ENCODE measurements at places on chromosomes 5 and 9.
A peak's percentile ranks its signal among the peaks of the same experiment; 100 is the strongest.

- no peak for DNase-seq
Measured at GRCh38 chr9:108444400-108445358, 411.1 kb downstream of the ACTL7B start.

GRCh38 chr5:132309679-132310078 lies 15.5 kb downstream of the SLC22A4 start:
- DNase-seq, result no peak

GRCh38 chr9:20244271-20244670 lies 378.0 kb downstream of the MLLT3 start:
- no peak for DNase-seq

GRCh38 chr5:67731886-67732285 lies 483.7 kb upstream of the PIK3R1 start:
- no peak for DNase-seq

- peak; percentile 10 for DNase-seq
Measured at GRCh38 chr9:114003758-114004157, 74.3 kb downstream of the AMBP start.

GRCh38 chr5:127586066-127586770 lies 62.7 kb upstream of the CTXN3 start:
- DNase-seq, result no peak

GRCh38 chr9:3409453-3409852 lies 116.3 kb downstream of the RFX3 start:
- no peak for DNase-seq

GRCh38 chr5:51380603-51381207 lies 2.5 kb upstream of the ISL1 start:
- DNase-seq, result no peak
